ENCODE measurements at places on chromosomes 12 and 14. TPM values are rescaled to one million over a fixed set of nuclear protein-coding genes. Genes with fewer than 3 reads are reported as not detected.

DNA sequence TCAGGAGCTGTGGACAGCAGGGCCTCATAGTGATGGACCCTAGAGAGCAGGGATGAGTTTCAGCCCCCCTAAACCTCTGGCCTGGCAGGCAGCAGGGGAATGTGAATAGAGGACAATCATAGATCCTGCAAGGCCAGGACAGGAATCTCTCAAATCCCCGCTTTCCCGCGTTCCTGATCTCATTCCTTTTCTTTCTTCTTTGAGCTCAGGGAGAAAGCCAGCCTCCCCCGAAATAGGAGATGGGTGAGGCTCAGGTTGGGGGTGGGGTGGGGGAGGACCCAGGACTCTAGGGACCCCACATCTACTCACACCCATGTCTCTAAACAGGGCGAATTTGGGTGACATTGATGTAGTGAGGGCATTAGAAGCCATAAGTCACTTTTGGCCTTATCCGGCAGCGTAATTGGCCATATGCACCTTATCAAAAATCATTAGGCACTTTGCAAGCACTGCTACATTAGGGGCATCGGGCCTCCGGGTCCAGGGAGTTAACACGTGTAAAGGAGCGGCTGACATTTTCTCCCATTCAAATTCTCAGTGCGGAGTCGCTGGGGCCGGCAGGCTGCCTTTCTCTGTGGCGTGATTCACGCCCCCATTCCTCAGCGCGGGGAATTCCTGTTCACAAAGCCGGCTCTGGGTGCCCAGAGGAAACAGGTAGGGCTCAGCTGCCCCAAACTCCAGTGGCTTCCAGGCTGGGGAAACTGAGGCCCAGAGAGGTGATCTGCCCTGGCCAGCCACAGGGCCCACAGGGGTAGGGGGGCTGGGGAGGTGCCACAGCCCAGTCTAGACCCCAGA is 1.5 kb downstream of the LHX5 start:
- H3K27ac ChIP-seq, result no peak overlapping the region
- DNase-seq, result no peak
- peaks cover 24% of the 10 kb centered on the region for H3K4me1 ChIP-seq
- H3K36me3 ChIP-seq, result no peaks in the 10 kb centered on the region

GRCh38 chr14:57086271-57087162 is 182.2 kb downstream of the EXOC5 start:
- H3K27ac ChIP-seq, result no peak overlapping the region
- H3K4me3 ChIP-seq, result no peak overlapping the region
- H3K36me3 ChIP-seq, result no peaks in the 10 kb centered on the region
- no peaks in the 10 kb centered on the region for H3K27me3 ChIP-seq
- H3K4me1 ChIP-seq, result no peaks in the 10 kb centered on the region

- H3K36me3 ChIP-seq, result no peaks in the 10 kb centered on the region
- no peak overlapping the region for H3K4me3 ChIP-seq
- DNase-seq, result no peak
- H3K27ac ChIP-seq, result no peak overlapping the region
- H3K4me1 ChIP-seq, result no peaks in the 10 kb centered on the region
These were observed 72.8 kb downstream of the SLCO1B3 start for GRCh38 chr12:20883288-20883687.

- peaks cover 23% of the 10 kb centered on the region for H3K27me3 ChIP-seq
- H3K36me3 ChIP-seq, result no peaks in the 10 kb centered on the region
- no peak for DNase-seq
- no peaks in the 10 kb centered on the region for H3K4me1 ChIP-seq
These were observed 22.8 kb downstream of the C14orf132 start for GRCh38 chr14:96062010-96062409.

GRCh38 chr12:56677680-56678079 is 10.4 kb downstream of the PTGES3 start:
- H3K27ac ChIP-seq, result peak overlapping the region; percentile 85
- H3K4me3 ChIP-seq, result peak overlapping the region; percentile 14
- H3K27me3 ChIP-seq, result no peaks in the 10 kb centered on the region
- DNase-seq, result peak; percentile 36
- peaks cover 67% of the 10 kb centered on the region for H3K4me1 ChIP-seq

- peaks cover 68% of the 10 kb centered on the region for H3K4me1 ChIP-seq
- peak overlapping the region; percentile 99 for H3K4me3 ChIP-seq
- no peaks in the 10 kb centered on the region for H3K27me3 ChIP-seq
- H3K36me3 ChIP-seq, result peaks cover 62% of the 10 kb centered on the region
These were observed 2.3 kb downstream of the DGKA start for GRCh38 chr12:55933169-55933798.

DNA sequence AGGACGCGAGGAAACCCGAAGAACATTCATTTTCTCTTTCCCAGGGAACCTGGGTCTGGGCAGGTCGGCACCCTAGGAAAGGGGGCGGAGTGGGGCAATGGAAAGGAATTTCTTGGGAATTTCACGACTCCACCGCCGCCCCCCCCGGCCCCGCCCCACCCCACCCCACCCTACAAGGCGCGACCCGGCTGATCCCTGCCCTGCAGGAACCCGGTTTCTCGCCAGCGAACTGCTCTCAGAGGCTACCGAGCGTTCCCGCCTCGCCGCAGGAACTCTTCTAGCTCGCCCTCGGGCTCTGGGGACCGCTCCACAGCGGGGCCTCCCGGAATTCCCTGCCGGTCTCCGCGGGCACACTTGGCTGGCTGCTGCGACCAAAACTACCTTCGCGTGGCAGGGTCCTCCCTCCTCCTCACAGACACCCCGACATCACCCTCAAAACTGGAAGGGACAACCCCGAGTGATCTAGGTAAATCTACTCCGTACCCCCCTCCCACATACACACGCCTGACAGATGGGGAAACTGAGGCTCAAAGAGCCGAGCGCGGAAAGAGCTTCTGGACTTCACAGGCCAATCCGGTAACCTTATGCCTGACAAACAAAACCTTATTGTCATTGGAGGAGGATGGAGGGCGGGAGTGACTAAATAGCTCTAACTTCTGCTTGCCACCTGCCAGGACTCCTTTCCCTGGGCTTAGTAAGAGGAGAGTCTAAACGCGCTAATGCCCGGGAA is 785 bp upstream of the ACTN1 start:
- H3K36me3 ChIP-seq, result peaks cover 22% of the 10 kb centered on the region
- no peak for DNase-seq

GRCh38 chr14:49945448-49946319 is 52.8 kb downstream of the ARF6 start:
- no peak for DNase-seq
- peaks cover 61% of the 10 kb centered on the region for H3K4me1 ChIP-seq
- H3K27ac ChIP-seq, result peak overlapping the region; percentile 91

The ZCCHC8 gene
- total RNA-seq, result 41.7 TPM

The PAX9 gene
- total RNA-seq, result not detected

All from activated naive CD8-positive, alpha-beta T cell treated with anti-CD3 and anti-CD28 coated beads for 36 hours (primary cell).